Stimulated activated CD4-positive, alpha-beta T cell treated with anti-CD3 and anti-CD28 coated beads, Interleukin-1b, Interleukin-23, amount 100 ng/mL, for 1 hour (primary cell): ENCODE measurements at places on chromosomes 4 and X.

DNA sequence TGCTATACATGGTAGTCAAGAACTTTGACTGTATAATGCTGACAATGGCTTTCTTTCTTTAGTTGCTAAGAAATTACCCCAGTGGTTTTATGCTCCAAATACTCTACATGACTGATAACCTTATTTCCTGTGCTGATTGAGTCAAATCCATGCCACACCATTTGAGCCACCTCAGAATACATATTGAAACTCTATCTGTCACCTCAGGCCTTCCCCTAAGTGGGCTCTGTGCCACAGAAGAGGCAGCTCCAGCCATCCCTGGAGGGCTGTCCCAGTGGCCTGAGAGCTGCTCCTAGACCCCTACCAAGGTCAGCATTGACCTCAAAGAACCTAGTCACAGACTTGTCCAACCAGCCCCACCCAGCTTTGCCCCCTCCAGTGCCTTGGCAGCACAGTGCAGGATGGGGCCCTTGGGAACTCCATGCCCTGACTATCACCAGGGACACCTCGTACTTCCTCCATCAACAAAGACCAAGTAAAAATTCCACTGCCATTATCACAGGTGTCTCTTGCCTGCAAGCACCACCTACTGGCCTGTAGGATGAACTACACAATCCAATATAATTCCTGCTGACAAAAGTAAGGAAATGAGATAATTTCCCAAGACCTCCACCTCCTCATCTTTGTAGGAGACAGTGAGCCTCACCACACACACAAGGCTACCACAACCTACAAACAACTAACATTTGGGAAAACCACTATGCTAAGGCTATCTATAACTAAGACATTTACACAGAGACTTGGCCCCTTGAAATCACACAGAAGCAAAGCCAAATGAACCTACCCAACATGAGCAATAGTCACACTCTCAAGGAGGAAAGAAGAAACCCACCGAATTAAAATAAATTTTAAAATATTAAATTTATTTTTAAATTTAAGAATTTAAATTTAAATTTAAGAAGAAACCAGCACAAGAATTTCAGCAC lies 239.9 kb downstream of the NKX6-1 start:
- no peak for DNase-seq

DNA sequence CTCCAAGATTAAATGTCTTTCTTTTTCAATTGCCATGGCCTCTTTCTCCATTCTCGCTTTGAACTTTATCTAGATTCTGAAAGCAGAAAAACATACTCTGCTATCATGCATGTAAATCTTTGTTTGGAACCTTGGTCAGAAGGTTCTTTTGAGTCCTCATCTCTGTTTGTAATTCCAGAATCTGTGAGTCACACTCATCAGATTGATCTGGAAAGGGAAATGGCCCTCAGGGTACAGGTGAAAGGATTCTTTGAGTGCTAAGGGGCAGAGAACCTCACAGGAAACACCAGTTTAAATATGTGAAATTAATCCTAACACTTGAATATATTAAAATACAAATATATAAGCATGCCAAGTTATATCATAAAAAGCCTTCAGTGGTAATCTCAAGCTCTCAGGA lies 211.0 kb upstream of the ADGRL3 start:
- no peak for DNase-seq

GRCh38 chr4:79273915-79274314 lies 51.9 kb downstream of the NAA11 start:
- no peak for DNase-seq

DNA sequence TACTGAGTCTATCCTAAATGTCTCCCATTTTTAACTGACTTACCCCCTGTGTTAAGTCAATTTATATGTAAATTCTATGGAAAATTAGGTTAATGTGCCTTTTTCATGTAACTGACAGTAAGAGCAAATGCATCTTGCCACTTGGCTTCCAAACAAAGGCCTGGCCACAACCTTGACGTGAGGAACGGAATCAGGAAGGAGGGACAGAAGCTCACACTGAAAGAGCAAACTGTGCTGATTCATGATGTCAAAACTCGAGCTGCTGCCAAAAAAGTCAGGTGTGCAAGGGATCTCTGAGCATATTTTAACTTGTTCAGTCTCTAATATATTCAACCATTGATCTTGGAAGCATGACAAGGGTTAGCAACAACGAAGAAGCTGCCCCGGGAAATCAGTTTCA lies 35.8 kb downstream of the GPM6A start:
- no peak for DNase-seq

DNA sequence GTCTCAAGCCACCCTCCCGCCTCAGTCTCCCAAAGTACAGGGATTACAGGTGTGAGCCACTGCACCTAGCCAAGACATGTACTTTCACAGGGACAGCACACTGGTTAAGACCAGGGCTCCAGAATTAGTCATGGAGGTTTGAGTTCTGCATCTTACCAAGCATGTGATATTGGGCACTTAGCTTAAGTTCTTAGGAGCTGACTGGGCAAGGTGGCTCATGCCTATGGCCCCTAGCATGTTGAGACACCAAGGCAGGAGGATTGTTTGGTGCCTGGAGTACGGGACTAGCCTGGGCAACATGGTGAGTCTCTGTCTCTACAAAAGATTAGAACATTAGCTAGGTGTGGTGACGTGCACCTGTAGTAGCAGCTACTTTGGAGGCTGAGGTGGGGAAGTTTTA lies 2.6 kb upstream of the TMEM192 start:
- DNase-seq = no peak

- DNase-seq = no peak
Measured at GRCh38 chr4:94127707-94128328, 79.8 kb upstream of the SMARCAD1 start.
